ENCODE measurements at places on chromosomes 5 and 9. TPM values are rescaled to one million over a fixed set of nuclear protein-coding genes. Genes with fewer than 3 reads are reported as not detected.

DNA sequence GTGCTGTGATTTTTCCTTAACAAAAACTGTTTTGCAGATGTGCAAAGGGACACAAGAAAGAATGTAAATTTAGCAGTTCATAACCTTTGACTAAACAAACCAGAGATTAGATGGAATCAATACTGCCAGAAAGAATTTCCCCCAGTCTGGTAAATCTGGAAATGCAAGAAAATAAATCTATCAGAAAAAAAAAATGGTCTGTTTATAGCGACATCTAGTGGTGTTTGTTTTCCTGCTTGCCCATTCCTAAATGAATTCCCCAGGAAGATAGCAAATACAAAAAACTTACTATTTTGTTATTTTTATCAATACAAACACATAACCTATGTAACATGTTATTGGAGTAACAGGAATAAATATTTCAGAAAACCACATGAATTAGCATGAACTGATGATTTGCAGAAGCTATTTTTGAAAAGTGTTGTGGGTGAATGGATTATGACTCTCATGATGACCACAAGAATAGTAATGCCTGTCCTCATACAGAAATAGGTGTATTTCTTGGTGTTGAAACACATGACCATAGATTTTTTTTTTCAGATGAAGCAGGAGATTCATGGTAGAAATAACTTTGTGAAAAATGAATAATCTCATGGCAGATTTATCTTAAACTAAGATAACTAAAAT, 1703.8 kb downstream of the MAT2B start:
- no peak for DNase-seq

Gene KIF3A
- 27.1 TPM for polyA plus RNA-seq

GRCh38 chr9:109320331-109320741, 523 bp downstream of the EPB41L4B start:
- DNase-seq = peak; percentile 79

Gene SPAG8
- 8.2 TPM for polyA plus RNA-seq

GRCh38 chr9:92266486-92266885, 27.0 kb downstream of the IARS1 start:
- no peak for DNase-seq

- DNase-seq = peak; percentile 43
Measured at GRCh38 chr9:2418619-2419018, 203.0 kb upstream of the VLDLR start.

All from left lung (tissue), 14 donors.